GM23248 (cell line): ENCODE measurements at places on chromosomes 5 and 9. TPM values are rescaled to one million over a fixed set of nuclear protein-coding genes. Genes with fewer than 3 reads are reported as not detected.

SNX24 gene
- 20.8 and 25.7 TPM in 2 replicates for total RNA-seq

SLC45A2 gene
- not detected in 2 replicates for total RNA-seq

CENPK gene
- 17.2 and 22.4 TPM in 2 replicates for total RNA-seq

ZNF366 gene
- not detected in 2 replicates for total RNA-seq

MARCHF11 gene
- total RNA-seq: not detected in 2 replicates

RPS14 gene
- total RNA-seq: 1,694 and 1,749 TPM in 2 replicates

MCC gene
- 8.8 and 11.6 TPM in 2 replicates for total RNA-seq
